ENCODE measurements at places on chromosomes 1 and 21. TPM values are rescaled to one million over a fixed set of nuclear protein-coding genes. Genes with fewer than 3 reads are reported as not detected.

FRRS1 gene
- polyA plus RNA-seq = 7.9 TPM

MTARC2 gene
- 2.8 TPM for polyA plus RNA-seq

LRRC71 gene
- polyA plus RNA-seq = not detected

APCS gene
- not detected for polyA plus RNA-seq

ZSCAN20 gene
- polyA plus RNA-seq = 3.5 TPM

OLFM3 gene
- not detected for polyA plus RNA-seq

DNA sequence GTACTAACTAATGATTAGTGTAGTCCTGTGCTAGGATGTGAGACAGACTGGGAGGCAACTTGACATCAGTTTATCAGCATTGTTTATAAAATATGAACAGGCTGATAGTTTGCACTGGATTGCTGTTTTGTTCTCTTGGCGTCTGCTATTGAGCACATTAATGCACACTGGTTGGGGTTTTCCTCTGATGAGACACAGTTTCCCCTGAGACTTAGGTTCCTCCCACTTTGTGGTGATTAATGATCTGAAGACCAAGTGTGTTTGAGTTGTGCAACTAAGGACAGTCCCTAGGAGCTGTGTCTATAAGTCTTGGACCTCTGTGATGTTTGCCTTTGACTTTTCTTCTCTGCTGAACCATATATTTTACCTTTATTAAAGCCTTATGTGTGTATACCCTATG lies 1015.4 kb downstream of the AMY1C start:
- no peak for DNase-seq

- DNase-seq = no peak
These were observed 26.1 kb upstream of the LAMC2 start for GRCh38 chr1:183159960-183160359.

- no peak for DNase-seq
These were observed 235.4 kb upstream of the KAZN start for GRCh38 chr1:14363036-14363590.

GRCh38 chr1:226686440-226687425 lies 52.3 kb downstream of the ITPKB start:
- DNase-seq = no peak

DNA sequence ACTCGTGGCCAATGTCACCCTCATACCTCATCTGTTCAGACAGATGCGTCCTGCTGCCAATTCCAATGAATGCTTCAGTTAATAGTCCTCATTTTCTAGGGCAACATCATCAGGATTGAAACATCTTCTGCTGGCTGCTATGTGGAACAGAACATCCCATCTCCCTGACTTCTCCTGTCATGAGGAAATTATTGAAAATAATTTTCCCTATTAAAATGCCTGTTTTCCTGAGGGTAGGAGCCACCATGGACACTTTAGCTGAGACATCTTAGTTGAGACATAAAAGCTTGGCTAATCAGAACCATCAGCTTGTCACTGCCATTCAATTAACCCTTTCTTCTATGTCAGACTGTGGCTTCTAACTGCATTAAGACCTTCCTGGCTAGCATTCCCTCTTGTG lies 396.1 kb downstream of the HHAT start:
- DNase-seq = no peak

GRCh38 chr1:205678286-205679111 lies 1.8 kb downstream of the SLC45A3 start:
- no peak for DNase-seq

DNA sequence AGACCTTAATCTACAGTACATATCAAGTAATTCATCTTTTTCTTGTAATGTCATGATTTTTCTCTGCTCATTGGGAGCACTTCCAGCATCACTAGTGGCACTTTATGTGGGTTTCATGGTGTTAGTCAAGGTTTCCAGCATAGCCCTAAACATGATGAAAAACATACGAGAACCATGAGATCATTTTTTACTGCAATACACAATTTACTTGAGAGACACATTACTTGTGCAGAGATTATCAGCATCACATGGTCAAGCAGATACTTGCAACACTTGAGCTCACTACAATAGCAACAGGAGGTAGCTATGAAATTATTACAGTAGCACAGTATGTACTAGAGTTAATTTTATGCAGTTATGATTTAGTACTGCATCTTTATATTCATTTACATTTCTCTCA lies 36.4 kb downstream of the ITGB3BP start:
- peak; percentile 34 for DNase-seq

DNA sequence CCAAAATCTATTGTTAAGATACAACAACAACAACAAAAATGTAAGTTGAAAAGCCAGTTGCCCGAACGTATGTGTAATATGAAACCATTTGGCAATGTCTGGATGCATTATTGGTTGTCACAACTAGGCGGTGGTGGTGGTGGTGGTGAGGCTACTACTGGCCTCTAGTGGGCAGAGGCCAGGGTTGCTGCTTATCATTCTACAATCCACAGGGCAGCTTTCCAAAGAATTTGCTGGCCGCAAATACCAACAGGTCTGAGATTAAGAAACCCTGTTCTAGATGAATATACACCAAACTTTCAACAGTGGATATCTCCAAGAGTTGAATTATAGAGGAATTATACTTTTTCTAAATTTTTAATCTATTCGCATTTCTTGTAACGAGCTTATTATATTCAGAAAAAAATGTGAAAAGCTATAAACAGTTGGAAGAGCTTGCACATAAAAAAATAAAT lies 26.8 kb upstream of the ZNF697 start:
- DNase-seq = no peak

GRCh38 chr1:167371030-167371429 lies 147.3 kb downstream of the CD247 start:
- DNase-seq = no peak

- no peak for DNase-seq
These were observed at the start of gene MCOLN2 for GRCh38 chr1:84996846-84997666. TSS of gene MCOLN2 (minus strand) at chr1:84997113. CDS start at chr1:84996872, 241 bp downstream.

- DNase-seq = no peak
These were observed 29.6 kb downstream of the KIAA0040 start for GRCh38 chr1:175162955-175163354.

GRCh38 chr1:10692401-10693021 lies 103.9 kb downstream of the CASZ1 start:
- no peak for DNase-seq

- no peak for DNase-seq
These were observed 146.7 kb downstream of the HLX start for GRCh38 chr1:221025956-221026355.

- DNase-seq = no peak
These were observed 304 bp downstream of the PLPPR5 start for GRCh38 chr1:99004254-99004860.

DNA sequence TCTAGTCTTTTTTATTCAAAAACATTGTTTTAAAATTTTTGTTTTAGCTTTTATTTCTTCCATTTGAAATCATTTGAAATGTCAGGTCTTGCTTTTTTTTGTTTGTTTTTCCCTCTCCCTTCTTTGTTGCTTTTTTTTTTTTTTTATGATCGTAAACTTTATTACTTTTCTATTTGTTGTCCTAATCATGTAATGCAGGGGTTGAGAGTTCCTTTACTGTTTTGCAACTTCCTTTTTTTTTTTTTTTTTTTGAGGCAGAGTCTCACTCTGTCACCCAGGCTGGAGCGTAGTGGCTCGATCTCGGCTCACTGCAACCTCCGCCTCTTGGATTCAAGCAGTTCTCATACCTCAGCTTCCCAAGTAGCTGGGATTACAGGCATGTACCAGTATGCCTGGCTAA lies 24.8 kb downstream of the IVNS1ABP start:
- DNase-seq = no peak

- no peak for DNase-seq
These were observed 372.1 kb upstream of the VAMP3 start for GRCh38 chr1:7398982-7399381.

GRCh38 chr1:82775406-82776000 lies 974.8 kb downstream of the ADGRL2 start:
- DNase-seq = no peak

- DNase-seq = no peak
These were observed 78.4 kb downstream of the BRINP3 start for GRCh38 chr1:190399233-190399632.

DNA sequence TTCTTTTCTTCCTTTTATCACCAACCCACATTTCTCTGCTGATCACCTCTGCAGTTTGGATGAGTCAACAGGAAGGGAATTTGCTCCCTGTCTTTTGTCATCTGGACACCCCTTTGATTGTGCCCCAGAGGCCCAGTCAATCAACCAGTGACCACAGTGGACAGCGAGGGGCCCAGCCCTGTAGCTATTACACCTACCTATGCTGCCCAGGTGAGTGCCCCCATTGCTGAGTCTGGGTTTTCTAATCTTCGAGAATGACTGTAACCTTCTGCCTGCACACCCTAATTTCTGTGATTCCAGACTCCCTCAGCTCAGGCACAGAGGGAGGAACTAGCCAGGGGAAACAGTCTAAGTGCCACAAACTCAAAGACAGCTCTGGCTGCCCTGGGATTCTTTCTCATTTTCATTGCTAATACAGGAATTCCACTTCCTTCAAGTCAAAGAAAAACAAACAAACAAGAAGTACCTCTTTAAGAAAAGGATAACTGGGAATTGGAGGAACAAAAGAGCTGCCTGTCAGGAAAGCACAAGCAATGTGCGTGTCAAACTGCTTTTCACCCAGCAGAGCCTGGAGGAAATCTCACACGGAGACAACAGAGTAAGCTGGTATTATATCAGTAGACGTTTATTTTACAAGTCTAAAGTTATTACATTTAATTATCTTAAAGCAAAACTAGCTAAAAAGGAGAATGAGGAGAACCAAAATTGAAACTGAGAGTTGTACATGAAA lies 311.1 kb downstream of the AJAP1 start:
- no peak for DNase-seq

DNA sequence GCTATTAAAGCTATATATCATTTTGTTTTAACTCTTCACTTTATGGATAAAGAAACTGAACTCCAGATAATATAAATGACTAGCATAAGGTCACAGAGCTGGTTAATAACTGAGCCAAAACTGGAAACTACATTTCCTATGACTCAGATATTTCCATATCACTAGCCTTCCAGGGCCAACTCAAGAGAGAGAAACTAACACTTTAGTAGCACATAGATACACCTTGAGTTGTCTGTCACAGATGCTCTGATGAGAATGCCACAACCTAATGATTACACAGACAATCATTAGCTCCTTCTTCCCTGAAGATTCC lies 40.7 kb downstream of the NME7 start:
- DNase-seq = no peak

DNA sequence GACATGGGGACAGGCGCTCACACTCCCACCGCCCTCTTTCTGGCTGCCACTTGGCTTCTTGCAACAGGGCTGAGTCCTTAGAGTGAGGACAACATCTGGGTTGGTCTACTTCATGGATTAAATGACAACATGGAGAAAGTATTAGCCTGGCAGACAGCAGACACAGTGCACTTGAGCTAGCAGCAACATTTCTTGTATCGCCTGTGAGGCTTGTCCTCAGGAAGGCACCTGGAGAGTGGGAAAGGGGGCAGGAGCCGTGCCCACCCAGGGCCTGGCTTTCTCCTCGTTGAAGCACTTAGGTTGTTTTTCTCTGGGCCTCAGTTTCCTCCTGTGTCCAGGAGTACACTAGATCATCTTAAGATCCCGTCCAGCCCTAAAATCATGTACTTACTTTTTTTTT lies 3.7 kb downstream of the ELF3 start:
- no peak for DNase-seq
